ENCODE measurements at places on chromosomes 4 and X. TPM values are rescaled to one million over a fixed set of nuclear protein-coding genes. Genes with fewer than 3 reads are reported as not detected.

The GPRASP1 gene
- 3.9 TPM for total RNA-seq

The GAGE12J gene
- total RNA-seq: not detected

The F9 gene
- not detected for total RNA-seq

The RHOXF2B gene
- total RNA-seq: not detected

The GAGE1 gene
- total RNA-seq: not detected

The ITM2A gene
- 97.7 TPM for total RNA-seq

The PRIMPOL gene
- 12.3 TPM for total RNA-seq

The DCAF8L2 gene
- 0.62 TPM for total RNA-seq

The PDE5A gene
- 3.4 TPM for total RNA-seq

The IRF2 gene
- 27.6 TPM for total RNA-seq

The NRK gene
- 1.8 TPM for total RNA-seq

The CXCL3 gene
- total RNA-seq: 2.7 TPM

The SSX2 gene
- not detected for total RNA-seq

The WAS gene
- total RNA-seq: 2.7 TPM

The NIPAL1 gene
- total RNA-seq: 2.0 TPM

- DNase-seq: peak; percentile 15
Measured at GRCh38 chr4:46993075-46994006, at the start of gene GABRA4. GABRA4 (minus strand) TSS chr4:46993581; CDS start chr4:46993424, 157 bp downstream.

- peak; percentile 18 for DNase-seq
Measured at GRCh38 chr4:109816082-109816442, 500 bp downstream of the GAR1 start.

- DNase-seq: no peak
Measured at GRCh38 chrX:24025741-24026403, 1.1 kb downstream of the KLHL15 start.

DNA sequence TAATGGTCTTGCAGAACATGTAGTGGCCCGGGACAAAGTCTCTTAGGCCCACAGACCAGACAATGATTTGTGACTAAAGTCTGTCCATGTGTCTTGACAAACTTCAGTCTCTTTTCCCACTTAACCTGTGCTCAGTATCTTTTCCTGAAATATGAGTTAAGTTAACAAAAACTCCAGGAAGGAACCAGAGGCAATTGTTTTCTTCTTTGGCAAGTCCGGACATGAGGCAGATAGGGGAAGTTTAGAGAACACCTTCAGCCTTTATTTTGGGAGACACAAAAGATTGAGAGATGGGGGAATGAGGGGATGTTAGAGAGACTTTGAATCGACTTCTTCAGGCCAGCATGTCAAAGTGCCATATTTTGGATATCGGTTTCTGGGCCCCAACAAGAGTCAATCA, 80.2 kb upstream of the FRMPD4 start:
- no peak for DNase-seq

DNA sequence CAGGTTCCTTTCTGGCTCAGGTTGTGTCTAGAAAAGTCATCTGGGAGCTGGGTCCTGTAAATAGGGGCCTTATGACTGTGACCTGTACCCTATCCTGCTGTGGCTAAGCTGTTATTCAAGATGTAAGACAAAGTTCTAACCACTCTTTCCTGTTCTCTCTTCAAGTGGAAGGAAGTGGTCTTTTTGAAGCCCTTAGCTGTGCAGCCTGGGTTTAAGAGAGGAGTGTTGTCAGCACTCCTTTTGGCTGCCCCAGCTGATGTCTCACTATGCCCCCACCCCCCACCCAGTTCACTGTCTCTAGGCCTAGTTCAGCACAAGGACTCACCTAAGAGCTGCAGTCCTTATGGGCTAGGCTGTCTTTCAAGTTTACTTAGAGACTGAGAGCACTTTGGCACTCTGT, 1069.5 kb downstream of the FAM133A start:
- DNase-seq: no peak

- no peak for DNase-seq
Measured at GRCh38 chrX:63058204-63058603, 292.9 kb downstream of the SPIN4 start.

- no peak for DNase-seq
Measured at GRCh38 chrX:12390301-12390700, 252.0 kb downstream of the FRMPD4 start.

GRCh38 chrX:153342762-153343558, 9.0 kb downstream of the ZNF275 start:
- DNase-seq: no peak

- DNase-seq: no peak
Measured at GRCh38 chrX:32496671-32497070, 714.7 kb downstream of the DMD start.

- DNase-seq: no peak
Measured at GRCh38 chr4:25307596-25307995, 5.0 kb upstream of the ZCCHC4 start.

DNA sequence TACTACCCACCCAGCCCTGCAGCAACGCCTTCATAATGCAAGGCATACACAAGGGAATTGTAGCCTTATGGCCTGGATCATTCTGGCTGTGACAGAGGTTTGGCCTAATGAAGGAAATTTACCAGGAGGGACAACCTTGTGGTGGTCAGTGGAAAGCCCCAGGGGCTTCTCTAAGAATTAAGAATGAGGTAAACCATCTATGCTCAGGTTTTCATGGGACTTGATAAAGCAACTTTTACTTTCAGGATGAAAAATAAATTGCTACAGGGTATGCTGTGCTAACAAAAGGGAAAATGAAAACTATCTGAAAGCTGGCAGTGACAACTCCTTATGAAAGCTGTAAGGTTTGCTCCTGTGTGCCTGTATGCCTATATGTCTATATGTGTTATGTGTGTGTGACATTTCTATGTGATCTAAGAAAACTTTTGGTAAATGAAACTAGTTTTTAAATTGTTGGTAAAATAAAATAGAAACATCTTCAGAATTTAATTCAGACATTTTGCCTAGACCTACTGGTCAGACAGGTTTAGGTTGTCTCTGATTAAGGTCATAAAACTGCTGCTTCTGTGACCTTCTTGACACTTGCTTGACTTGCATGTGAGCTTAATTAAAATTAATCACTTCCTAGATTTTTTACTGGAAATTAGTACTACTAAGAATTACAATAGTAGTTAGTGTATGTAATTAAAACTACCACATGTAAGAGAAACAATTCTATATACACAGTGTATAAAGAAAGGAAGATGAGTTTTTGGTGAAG, 19.9 kb upstream of the TXK start:
- DNase-seq: no peak

DNA sequence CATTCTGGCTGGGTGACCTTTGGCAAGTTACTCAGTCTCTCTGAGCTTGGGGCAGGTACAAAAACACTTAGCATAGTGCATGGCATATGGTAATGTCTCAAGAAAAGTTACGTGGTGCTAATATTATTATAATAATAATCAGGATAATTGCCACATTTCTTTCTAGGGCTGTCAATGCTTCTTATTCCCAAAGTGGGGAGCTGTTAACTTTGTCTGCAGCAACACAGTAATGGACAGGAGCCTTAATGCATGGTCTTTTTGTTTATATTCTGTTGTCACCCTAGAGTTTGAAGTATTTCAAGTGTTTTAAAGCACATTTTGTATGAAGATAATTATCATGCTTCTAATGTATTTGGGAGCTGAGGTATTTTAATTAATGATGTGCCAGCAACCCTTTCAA, 121.8 kb downstream of the FHIP1A start:
- no peak for DNase-seq

DNA sequence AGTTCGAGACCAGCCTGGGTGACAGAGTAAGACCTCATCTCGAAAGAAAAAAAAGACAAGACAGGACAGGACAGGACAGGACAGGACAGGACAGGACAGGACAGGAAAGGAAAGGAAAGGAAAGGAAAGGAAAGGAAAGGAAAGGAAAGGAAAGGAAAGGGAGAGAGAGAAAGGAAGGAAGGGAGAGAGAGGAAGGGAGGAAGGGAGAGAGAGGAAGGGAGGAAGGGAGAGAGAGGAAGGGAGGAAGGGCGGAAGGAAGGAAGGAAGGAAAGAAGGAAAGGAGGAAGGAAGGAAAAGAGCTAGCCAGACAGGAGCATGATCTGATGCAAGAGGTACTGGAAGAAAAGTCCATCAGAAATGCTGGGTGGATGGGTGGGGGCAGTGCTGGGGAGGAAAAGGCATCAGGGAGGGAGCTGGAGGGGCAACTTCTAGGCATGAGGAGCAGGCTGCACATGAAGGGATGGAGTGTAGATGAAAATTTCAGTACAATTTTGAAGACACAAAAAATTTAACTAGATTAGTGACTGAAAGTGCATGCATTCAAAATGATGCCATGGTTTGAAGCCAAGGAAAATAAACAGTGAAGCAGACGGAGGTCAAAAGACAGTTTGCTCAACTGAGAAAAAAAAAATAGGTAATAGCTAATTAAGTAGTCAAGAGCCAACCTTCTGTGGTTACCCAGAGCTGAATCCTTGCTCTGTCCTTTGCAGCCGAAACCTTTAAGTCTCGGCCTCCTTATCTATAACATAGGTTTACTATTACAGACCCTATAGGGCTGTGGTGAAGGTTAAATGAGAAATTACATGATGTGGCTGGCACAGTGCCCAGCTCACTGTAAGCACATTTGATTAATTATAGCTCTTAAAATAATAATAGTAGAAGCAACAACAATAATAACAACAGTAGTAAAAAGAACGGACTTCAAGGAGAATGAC, 59.9 kb downstream of the ZNF827 start:
- no peak for DNase-seq

DNA sequence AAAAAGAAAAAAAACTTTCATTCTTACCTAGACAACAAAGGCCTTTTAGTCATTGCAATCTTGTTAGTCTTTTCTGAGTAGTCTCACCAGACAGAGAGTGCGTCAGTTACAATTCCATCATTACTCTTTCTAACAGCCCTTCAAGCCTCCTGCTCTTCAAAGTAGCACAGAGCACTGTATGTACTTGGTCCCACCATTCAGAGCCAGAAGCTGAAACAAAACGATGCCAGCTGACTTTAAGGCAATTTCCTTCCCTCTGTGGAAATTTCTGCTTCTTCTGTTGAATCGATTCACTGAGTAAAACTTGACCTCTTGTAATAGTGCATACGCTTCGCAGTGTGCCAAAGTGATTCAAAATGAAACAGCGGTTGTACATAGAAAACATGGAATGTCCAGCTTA, 57.7 kb upstream of the TENM3 start:
- no peak for DNase-seq

GRCh38 chrX:142249721-142250120, 44.6 kb upstream of the MAGEC2 start:
- no peak for DNase-seq

DNA sequence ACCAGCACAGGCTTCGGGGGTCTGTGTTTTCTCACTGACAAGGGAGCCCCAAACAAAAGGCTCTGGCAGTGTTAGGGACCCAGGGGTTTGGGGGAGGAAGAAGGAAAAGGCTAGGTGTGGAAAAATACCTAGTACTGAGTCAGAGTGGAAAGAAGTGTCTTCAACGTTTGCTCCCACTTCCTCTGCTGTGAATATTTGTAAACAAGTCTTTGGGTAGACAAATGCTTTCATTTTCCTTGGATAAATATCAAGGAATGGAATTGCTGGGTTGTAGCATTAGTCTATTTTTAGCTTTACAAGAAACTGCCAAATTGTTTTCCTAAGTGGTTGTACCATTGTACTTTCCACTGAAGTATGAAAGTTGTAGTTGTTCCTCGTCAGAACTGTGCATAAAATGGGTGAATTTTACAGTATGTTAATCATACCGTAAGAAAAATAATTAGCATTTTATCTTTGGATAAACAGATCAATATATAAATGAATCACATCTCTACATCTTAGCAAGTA, 17.4 kb downstream of the COL4A5 start:
- no peak for DNase-seq

DNA sequence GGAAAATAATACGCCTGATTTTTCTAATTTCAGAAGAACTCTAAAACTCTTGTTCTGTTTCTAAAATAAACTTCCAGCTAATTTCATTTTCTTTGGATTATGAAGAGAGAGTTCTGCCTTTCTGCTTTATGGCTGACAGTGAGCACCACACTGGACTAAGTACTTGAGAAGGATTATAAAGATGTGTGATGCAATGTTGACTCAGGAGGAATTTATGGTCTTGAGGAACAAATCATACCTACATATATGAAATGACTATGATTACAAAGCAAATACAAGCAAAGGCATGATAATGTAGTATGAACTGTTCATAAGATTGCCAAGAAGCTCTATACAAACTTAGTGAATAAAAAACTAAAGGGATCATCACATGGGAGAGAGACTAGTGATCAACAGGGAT, 13.0 kb upstream of the SLC25A5 start:
- DNase-seq: no peak

DNA sequence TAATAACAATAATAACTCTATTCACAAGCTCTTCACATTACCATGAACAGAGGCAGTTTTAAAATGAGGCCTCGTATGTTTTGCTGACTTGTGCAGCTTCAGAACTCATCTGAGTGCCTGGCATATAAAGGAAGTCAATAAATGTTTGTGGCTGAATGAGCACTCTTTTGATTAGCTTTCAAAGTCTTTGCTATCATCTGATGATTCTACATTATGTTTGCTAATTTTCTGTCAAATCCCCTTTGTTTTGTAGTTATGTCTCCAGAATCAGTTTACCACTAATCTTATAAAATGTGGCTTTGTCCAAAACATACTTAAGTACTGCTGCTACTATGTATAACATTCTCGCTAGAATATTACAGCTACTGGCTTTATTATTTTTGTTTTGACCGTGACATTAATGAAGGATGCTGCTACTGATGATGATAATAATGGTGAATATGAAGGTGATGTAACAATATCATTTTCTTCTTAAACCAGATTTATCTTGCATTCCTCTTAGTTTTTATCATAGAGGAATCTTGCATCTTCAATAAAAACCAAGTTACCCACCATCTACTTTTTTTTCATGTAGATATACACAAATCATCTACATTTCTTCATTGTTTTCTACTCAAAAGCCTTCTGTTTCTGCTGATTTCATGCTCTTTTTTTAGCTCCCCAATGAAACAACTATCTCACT, 384.5 kb downstream of the NAF1 start:
- no peak for DNase-seq

DNA sequence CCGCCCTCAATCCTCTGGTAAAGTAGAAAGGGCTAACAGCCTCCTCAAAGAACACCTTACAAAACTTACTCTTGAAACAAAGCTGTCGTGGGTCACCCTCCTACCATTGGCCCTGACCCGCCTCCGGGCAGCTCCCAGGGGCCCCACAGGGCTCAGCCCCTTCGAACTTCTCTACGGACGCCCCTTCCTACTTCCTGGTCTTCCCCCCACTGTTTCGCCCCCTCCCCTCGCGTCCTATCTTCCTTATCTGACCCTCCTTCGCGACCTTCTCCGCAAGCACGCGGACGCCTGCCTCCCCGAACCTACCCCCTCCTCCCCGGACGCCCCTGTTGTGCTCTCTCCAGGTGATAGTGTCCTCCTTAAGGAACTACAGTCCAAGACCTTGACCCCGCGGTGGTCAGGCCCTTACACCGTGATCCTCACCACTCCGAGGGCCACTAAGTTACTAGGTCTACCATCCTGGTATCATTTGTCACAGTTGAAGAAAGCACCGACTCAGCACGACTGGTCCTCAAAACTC, 963.1 kb downstream of the RPA4 start:
- no peak for DNase-seq

- no peak for DNase-seq
Measured at GRCh38 chr4:82284475-82284857, 89.3 kb downstream of the HNRNPD start.

DNA sequence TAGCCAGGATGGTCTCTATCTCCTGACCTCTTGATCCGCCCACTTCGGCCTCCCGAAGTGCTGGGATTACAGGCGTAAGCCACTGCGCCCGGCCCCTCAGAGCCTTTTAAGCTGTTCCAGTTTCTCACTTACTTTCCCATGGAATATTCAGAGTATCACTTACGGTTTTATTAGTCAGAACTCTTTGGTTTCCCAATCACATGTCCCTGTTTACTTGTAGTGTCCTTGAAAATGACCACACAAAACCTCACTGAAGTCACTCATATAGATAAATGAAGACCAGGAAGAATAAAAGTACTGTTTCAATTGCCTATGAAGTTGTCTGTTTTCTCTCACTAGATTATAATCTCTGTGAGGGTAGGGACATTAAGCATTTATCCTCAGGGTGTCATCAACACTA, 217.2 kb upstream of the HCCS start:
- DNase-seq: no peak
